ENCODE measurements at places on chromosomes 11 and 22.

DNA sequence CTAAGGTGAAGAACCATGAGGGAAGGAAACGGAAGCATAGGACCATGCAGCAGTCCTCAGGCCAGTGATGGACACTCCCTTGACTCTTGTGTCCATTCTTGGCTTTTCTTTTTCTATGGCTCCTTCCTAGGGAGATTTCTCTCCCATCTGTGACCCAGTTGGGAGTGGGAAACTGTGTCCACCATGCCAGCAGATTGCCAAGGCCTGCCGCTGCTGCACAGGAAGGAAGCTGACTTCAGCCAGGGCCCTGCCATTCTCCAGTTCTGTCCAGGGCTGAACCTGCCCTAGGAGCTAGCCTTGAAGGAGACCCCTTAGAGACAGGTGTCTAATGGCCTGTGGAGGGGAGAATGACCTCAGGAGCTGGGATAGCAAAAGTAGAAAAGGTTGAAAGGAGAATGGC, 17.4 kb downstream of the SSH3 start:
- DNase-seq: no peak

DNA sequence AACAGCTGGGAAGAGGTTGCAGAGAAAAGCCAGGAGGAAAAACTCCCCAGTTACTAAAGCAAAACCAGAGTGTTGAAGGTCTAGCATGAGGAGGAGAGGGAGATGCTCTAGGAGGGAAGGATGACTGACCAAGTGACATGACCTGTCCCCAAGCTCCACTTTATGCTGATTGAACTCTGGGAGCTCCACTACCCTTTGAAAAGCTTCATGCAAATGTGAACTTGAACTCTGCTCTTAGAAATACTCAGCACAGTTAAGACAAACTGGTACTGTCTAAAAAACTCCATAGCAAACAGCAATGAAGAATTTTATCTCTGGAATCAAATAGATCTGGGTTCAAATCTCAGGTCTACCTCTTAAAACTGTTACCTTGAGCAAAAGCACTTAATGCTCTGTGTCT, 14.5 kb upstream of the POU2AF1 start:
- DNase-seq: no peak

GRCh38 chr22:23187871-23188700, 7.8 kb downstream of the BCR start:
- no peak for DNase-seq

DNA sequence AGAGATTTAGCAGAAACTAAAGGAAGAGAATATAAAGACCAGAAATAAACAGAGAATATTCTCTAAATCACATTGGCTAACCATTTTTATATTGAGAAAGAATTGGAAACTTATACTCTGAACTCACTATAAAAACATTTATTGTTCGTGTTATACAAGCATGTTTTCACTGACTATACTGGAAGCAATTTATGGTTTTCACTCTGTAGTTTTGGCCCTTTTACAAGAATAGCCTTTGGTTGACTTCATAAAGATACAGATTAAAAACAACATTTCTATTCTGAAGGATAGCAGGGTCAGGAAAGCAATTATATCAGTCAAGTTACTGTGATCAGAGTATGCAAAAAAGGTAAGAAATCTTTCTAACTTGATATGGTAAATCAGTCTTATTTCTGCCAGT, 965.7 kb upstream of the FAT3 start:
- DNase-seq: no peak

DNA sequence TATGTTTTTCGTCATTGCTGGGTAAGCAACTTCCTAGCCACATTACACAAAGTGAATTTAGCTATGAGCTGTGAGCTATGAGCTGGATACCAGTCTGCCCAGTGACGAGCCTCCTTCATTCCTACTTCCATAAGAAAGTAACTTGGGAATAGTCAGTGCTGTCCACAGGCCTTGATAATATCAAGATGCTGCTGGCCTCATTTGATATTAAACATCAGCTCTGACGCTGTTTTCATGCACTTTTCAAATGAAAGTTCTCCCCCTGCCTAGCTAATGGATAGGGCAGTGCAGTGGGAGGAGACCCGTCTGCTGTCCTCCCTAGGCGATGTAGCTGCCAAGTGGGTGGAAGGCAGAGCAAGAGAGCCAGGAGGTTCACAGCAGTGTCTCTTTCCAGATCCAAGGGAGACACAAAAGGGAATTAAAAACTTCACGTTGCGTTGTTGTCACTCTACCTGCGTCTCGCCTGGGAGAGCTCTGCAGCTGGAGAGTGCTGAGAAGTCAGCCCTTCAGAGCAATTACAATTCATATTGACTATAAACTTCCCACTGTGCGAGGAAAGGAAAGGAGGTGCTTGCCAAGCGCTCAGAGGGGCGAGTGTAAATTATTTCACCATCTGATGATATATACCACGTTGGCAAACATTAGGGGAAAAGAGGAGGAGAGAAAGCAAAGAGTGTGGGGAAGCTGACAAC, 861.4 kb downstream of the NTM start:
- DNase-seq: no peak

DNA sequence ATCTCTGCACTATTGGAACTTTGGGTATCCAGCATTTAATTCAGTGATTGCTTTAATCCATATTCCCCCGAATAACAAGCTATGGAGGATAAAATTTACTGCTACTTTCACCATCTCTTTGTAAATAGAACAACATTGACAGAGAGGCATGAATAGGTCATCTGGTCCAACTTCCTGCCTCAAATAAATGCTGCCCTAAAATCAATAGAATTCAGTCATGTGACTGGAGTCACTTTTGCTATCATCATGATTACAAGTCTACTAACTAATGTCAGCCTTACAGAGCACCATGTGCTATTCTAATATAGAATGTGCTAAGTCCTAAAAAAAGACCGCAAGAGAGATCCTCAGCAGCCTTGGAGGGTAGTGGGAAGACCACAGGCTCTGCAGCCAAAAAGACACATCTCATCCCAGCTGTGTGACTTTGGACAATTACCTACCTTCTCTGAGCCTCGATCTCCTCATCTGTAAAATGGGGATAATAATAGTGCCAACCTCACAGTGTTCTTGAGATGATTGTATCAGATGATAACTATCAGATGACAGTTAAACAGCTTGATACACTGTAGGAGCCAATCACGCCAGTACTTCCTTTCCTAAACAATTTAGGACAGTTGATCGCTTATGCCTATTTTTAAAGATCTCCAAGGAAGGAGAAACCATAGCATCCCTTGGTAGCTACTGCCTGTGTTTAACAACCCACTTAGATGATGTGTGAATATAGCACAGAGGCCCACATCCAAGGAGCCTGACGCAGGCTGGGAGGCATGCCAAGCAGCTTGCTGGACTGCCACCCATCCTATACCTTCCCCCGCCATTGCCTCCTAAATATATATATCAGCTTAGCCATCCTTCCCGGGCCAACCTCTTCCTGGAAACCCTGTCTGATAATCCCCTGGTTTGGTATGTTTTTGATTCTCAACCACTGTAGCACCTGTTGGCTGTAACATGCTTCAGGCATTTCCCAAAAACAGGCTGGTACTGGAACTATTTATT, 77.3 kb upstream of the PHF21A start:
- no peak for DNase-seq

DNA sequence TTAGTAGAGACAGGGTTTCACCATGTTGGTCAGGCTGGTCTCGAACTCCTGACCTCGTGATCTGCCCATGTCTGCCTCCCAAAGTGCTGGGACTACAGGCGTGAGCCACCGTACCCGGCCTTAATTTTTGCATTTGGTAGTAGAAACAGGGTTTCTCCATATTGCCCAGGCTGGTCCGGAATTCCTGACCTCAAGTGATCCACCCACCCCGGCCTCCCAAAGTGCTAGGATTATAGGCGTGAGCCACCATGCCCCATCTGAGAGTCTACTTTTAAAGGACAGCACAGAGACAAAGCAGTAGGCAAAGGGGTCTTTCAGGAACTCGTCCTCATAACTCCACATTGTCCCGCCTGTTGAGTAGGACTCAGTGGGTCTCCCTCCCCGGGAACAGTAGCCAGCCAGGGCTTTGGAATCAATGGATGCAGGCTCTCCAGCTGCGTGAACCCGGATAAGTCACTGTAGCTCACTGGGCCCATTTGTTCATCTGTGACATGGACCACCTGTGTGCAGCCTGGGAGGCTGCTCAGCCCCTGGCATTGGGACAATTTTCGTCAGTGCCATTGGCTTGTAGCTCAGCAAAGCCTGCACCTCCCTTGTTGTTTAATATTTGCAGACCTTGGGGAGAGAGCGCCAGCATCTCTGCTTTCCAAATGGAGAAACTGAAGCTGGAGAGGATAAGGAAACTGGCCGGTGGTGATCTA, 86.1 kb downstream of the ARHGAP8 start:
- no peak for DNase-seq

DNA sequence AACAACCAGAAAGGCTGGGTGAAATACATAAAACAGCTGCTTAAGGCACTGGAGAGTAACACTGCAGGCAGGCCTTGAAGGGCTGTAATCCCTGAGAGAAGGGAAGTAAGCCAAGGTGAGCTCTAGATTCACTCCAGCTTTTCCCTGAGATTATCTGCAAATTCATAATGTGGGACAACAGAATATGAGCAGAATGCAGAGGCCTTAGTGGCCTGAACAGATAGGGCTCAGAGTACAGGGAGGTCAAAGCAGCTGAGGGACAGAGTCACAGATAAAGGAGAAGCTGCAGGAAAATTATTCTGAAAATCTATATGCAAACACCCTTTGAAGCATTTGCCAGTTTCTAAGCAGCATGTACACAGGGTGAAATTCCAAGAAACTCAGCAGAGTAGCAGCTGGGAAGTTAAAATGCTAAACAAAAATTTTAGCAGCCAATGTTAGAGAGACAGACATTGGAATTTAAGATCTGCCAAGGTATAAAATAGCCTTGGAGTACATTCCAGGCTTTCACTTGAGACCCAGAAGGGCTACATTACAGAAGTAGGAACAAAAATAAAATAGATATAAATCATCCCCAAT, 48.1 kb upstream of the CWF19L2 start:
- no peak for DNase-seq

DNA sequence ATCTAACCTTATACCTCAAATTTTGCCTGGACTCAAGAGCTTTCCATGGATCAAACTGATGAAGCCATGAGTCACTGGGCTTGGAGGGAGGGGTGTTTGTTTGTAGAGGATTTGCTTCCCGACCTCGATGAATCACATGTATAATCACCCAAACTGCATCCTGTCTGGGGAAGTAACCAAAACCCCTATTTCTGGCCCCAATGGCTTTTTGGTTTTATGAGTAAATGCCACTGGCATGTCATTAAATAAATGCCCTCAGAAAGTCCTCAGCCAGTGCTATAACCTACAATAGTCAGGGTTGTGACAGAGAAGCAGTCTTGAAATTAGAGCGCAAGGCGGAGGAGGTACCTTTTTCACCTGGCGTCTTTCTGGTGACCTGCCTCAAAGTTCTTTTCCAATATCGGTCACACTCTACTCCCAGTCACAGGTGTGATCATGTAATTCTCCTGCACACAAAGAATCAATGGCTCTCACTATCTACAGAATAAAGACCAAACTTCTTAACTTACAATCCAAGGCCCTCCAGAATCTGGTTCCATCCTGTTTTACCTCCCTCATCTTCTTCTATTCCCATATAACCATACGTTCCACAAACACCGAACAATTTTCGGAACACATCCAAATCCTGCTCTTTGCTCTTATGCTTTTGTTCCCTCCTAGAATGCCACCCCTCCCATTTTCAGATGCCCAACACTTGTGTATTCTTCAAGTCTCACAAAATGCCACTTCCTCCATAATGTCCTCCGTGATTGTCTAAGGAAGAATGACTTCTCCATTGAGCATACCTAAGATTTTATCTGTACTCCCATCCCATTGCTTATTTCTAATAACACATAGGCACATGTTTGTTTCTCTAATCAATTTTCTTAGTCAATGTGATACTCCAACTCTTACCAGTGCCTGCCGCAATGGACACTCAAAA, 81.3 kb upstream of the BLID start:
- no peak for DNase-seq

GRCh38 chr11:114162719-114163123, 103.2 kb downstream of the ZBTB16 start:
- no peak for DNase-seq

DNA sequence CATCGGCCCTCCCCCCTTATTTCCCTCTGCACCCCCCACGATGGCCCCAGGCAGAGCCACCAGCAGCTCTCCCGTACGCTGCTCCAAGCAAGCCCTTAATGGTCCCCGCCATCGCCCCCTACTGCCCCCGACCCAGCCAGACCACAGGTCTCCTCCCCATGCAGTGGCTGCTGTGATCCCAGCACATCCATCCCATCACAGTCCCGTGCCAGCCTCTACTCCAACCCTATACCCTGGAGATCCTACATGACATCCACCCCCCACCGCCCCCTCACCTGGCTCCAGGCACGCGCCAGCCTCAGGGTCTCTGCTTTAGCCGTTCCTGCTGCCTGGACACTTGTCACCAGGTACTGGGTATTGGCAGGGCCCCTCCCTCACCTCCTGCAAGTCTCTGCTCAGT, 85.8 kb upstream of the RTL6 start:
- DNase-seq: no peak

DNA sequence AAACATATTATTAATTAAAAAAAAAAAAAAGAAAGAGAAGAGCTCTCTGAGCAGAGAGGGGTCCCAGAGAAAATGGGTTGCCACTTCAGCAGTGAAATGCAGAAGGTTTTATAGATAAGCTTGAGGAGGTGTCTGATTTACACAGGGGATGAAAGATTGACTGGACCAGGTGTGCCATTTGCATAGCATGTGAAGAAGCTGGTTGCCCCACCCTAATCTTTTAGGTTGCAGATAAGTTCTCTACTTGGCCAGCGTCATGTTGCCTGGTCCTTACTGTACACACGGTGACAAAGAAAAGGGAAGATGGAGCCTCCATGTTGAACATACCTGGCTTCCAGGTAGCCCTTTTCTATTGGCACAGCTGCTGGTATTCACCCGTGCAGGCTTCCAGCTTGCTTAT, 41.4 kb downstream of the MS4A2 start:
- no peak for DNase-seq

GRCh38 chr11:102251423-102251822, 65.9 kb upstream of the BIRC3 start:
- DNase-seq: no peak

DNA sequence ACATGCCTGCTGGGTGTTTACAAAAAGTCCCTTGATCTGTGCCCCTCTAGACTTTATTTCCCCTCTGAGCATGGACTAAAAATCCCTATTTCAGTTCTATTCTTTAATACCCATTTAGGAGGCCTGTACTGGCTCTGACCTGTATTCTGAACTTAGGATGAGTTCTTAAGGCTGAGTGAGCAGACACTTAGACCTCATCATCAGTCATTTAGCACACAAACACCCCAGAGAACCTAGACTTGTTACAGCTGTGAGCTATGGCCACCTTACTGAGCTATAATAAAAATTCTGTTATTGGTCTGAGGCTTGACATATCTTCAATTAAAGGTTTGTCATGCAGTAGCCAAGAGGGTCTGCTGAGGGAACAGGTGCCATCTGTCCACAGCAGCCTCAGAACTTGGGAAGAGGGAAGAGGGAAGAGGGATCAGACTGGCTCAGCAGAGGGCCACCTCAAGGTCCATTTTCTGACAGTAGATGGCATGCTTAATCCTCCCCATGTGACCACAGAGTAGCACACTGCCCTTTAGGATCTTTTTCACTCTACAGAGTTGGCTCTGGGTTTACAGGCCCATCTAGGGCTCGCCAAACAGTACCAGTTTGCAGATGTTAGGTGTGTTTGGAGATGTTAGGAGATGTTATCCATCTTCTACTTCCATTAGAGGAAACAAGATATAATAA, 30.2 kb upstream of the RRM1 start:
- no peak for DNase-seq

GRCh38 chr11:78562398-78562797, 12.3 kb downstream of the NARS2 start:
- no peak for DNase-seq

- no peak for DNase-seq
These were observed 50.3 kb downstream of the CDKN1C start for GRCh38 chr11:2835296-2835695.

GRCh38 chr22:18130018-18130417, 19.4 kb downstream of the TUBA8 start:
- no peak for DNase-seq
